ENCODE measurements at places on chromosomes 3 and 15.

- DNase-seq = no peak
These were observed 3.1 kb upstream of the SQOR start for GRCh38 chr15:45631776-45632175.

DNA sequence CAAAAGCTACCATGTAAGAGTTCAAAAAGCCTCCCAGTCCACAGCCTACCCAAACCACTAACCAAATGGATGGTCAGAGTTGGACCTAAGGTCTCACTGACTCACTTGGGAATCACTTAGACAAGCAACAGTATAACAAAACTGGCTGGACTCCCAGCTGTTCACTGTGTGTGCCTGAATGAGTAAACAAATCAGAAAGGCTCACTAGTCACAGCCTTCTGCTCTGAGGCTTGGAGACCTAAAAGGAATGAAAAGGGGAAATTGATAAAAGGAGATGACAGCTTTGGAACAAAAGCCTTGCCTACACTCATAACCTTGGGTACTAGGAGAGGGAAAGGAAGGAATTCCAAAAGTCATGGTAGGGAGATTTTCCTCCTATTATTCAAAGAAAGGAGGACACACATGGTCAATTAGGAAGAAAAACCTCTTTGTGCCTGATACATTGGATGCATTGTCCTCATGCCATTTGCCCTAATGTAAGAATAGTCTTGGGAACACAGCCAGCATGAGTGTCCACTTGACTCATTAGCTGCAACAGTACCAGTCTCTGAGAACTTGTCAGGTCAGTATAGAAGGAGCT is 92.3 kb downstream of the FRMD5 start:
- no peak for DNase-seq

GRCh38 chr3:11201251-11202019 is 47.1 kb downstream of the HRH1 start:
- DNase-seq = no peak

DNA sequence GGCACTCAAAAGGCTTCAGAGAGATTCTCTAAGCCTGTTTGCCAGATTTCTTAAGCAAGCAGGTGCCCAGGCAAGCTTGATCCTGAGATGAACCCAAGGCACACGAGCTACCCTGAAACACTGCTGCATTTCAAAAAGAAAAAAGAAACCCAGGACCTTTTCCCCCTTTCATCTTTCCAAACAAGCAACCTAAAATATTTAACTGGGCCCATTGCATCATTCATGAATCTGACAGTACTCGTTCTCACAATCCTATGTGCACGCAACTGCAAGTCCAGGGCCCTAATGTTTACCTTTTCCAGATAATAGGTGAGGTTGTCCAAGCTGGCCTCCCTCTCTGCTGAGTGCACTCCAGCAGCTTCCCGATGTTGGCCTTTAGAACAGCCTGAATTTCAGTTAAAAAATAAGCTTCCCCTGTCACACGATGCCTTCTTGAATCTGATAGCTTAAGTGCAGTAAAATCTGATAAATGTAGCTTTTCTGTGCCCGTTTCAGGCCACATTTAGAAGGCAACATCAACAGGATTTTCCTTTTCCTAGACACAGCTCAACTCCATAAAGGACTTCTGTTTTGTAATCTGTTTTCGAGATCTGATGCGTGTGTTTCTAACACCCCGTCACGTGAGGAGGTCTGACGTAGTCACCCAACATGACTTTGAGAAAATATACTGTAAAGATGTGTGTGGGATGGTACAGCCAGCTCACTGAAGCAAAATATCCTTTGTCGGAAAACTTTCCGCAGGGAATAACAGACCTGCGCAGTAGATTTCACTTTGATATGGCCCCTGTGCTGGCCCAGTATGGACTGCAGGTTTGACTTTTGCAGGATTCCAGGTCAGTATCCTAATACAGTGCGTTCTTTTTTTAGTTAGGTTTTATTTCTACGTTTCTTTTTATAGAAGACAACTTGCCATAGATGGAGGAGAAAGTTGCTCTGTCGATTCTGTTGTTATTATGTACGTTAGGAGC is 55.1 kb upstream of the RASA2 start:
- no peak for DNase-seq

DNA sequence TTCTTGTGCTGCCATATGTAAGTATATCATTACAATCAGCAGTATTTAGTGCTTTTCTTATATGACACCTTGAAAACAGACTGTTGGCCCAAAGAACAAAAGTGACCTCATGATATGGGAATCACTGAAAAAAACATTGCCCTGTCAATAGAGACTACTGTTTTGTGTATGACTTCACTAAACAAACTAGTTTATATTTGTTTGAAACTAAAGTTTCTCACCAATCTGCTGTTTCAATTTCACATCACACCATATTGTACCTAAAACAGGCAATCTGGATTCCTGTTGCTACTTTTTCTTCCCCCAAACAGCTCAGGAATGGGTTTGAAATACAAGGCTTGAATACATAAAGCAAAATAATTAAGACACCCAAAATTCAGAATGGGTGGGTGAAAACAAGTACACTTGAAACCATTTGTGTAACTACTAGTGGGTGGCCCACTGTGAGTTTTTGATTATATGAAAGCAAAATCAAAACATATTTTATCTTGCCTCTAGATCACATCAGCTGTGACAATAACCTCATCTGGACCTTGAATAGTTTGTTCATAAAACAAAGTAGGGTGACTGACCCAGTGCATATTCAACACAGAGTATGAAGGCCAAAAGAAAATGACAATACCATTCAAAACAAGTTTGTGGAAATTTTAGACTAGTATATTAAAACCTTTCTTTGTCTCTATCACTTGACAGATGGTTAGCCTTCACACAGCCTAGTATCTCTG is 5.9 kb downstream of the ZBTB20 start:
- no peak for DNase-seq

- DNase-seq = no peak
These were observed 36.7 kb upstream of the ZNF710 start for GRCh38 chr15:89964232-89964954.

GRCh38 chr15:52486003-52486996 is 42.4 kb downstream of the MYO5A start:
- no peak for DNase-seq

DNA sequence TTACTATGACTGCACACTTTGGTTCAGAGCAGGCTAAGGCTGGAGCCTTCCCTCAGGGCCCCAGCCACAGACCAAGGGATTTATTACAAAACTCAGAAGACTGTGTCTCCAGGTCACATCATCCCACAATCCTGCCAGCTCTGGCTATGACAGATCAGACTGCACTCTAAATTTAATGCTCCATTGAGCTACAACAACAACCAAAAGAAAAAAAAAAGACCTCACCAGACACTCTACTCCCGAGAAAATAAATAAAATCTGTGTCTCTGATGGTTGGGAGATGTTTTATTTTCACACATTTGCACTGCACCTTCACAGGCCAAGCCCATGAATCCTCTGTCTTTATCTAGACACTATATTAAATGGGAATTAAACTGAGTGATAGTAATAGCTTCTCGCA is 50.8 kb upstream of the CTNNB1 start:
- no peak for DNase-seq

DNA sequence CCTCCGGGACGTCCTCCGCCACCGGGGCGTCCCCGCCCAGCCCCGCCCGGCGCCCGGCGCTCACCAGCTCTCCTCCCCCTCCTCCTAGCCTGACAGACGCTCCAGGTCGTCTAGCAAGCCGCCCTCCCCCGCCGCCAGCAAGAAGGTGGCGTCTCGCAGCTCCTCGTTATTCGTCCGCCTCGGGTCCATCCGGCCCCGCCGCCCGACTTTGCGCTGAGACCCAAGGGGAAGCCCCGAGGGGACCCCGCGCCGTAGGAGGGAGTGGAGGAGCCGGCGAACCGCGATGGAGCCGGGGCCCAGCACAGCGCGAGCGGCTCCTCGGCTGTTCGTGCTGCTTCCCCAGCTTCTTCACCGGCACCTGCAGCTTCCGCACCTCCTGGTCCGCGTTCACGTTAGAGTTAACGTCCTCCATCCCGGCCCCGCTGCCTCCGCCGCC is 26.3 kb upstream of the MTHFS start:
- peak; percentile 65 for DNase-seq

DNA sequence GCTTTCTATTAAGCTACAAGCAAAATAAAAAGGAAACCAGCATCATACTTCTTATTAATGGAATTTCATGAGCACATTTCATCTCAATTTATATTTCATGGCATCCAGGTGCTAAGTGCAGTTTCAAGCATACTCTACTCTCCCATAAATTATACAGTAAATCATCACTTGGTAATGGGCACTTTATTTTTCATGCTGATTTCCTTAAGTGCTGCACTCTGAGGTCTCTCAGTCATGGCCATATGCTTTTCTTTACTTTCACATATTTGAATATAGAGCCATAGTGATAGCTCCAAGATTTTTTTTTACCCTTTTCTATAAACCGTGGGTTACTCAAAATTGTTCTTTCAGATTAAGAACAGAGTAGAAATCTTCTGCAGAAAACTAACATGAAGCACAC is 1505.7 kb upstream of the CADM2 start:
- DNase-seq = no peak

DNA sequence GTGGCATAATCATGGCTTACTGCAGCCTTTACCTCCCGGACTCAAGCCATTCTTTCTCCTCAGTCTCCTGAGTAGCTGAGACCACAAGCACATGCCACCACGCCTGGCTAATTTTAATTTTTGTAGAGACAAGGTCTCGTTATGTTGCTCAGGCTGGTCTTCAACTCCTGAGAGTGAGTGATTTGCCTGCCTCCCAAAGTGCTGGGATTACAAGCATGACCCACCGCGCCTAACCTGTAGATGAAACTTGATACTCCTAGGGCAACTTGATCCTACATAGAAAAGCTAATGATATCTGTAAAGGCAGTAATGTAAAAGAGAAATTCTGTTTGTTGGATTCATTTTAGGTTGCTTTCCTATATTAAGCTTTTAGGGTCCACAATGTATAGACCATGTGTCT is 391.9 kb upstream of the THRB start:
- no peak for DNase-seq

- no peak for DNase-seq
These were observed 2.5 kb upstream of the LPP start for GRCh38 chr3:188151438-188151837.

DNA sequence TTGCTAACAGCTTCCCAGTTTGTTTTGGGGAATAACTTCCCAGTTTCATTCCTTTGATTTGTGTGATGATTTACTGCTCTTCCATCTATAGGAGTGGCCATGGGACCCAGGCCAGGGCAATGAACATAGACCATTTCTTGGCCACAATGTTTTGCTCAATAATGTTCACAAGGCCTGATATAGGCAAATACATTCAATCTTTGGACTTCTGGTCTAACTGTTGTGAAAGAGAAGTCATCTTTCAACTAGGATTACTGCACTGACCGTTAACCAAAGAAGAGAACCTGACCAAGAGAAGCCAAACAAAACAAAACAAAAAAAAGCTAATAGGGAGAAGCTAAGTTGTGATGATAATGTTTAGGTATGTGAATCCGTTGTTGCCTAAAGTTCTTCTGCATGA is 221.8 kb upstream of the SUCLG2 start:
- DNase-seq = no peak
